ENCODE measurements at places on chromosomes 2 and 18. TPM values are rescaled to one million over a fixed set of nuclear protein-coding genes. Genes with fewer than 3 reads are reported as not detected.

The DNAH6 gene
- total RNA-seq = 0.06 TPM

The BOLL gene
- not detected for total RNA-seq

The CRYGC gene
- total RNA-seq = not detected

DNA sequence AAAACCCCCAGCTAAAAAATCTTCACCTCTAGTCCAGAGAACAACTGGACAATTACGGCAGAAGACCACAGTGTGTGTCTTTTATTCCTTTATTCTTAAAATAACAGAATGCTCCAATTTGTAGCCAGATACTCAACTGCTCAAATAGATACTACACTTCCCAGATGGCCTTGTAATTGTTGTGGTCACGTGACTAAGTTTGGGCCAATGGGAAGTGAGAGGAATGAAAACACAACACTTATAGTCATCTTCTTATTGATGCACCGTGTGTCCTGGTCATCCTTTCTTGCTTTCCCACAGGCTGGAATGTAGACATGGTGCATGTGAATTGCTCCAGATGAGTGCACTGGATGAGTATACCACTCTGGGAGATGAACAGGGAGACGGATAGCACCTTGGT, 145.1 kb downstream of the CDC42EP3 start:
- no peak for DNase-seq

DNA sequence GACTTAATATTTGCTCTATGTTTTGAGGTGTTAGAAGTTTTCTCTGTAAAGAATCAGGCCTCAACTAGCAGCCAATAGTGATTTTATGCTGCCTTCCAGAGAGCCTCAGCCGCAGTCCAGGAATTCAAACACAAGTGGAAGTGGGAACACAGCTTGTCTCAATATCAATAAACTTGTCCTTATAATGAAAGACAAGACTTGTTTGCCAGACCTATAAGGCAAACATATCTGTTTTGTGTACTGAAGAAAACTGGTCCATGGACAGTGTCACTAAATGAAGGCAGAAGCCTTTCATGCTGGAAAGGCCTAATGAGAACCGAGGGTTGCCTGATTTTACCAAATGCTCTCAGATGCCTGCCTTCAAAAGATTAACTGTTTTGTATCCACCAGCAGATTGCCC, 182.2 kb downstream of the EPHA4 start:
- no peak for DNase-seq

- DNase-seq = no peak
Measured at GRCh38 chr18:11689669-11690565, 853 bp downstream of the GNAL start.

DNA sequence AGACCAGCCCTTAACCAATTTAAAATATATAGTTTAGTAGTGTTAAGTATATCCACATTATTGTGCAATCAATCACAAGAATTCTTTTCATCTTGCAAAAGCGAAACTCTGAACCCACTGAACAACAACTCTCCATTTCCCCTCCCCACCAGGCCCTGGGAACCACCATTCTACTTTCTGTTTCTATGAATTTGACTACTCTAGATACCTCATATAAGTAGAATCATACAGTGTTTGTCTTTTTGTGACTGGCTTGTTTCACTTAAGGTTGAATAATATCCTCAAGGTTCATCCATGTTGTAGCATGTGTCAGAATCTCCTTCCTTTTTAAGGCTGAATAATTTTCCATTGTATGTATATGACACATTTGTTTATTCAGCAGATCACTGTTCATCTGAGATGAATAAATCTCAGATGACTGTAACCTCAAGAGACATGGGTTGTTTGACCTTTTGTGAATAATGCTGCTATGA, 8.1 kb upstream of the SOS1 start:
- no peak for DNase-seq

- DNase-seq = no peak
Measured at GRCh38 chr2:221569425-221569845, 2.7 kb downstream of the EPHA4 start.

GRCh38 chr2:177548636-177549035, 156.1 kb downstream of the AGPS start:
- no peak for DNase-seq

- DNase-seq = no peak
Measured at GRCh38 chr2:42110641-42111322, 58.4 kb upstream of the EML4 start.

DNA sequence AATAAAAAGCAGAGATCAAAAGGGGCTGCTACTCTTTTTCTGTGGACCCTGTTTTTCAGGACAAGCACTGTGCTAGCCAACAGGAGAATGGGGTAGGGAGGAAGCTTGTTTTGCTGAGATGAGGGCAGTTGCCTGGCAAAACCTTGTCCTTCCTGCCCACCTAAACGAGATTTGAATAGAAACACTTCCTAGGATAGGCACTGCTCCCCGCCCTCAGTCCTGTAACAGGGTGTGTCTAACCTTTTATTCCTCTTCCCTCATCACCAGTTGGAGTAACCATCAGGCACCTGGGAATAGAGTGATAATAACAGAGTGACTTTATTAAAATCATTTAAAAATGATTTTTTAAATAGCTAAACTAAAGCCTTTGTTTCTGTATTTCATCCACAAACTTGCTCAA, 368.8 kb downstream of the LNPK start:
- DNase-seq = no peak

The SKA1 gene
- total RNA-seq = 58.7 TPM

GRCh38 chr18:48022531-48023329, 92.3 kb upstream of the SMAD2 start:
- peak; percentile 81 for DNase-seq

The LRATD1 gene
- total RNA-seq = 2.6 TPM

DNA sequence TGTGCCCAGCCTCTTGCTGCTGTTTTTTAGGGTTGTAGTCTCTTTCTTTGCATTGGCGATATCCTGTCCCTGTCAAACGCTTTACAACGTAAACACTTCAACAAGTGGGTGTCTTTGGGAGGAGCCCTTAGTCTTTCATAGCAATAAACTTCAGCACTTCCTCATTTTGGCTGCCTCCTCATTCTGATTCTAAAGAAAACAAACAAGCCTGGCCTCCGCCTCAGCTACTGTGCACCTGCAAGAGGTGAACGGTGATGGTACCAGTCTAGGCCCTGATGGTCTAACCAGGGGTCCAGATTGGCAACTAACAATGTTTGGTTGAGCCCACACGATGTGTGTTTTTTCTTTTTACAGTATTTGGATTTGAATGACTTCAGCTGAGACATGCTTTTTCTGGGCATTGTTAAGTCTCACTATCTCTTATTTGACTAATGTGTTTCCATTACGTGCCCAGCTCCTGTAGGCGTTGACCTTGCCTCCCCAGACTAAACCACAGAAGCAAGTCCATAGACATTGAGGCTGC, 53.2 kb upstream of the CUL3 start:
- no peak for DNase-seq

The REL gene
- 7.5 TPM for total RNA-seq

- DNase-seq = no peak
Measured at GRCh38 chr18:76064998-76065397, 430.0 kb downstream of the ZNF516 start.

The EHBP1 gene
- 22.7 TPM for total RNA-seq

- peak; percentile 72 for DNase-seq
Measured at GRCh38 chr2:127025359-127026166, 81.4 kb downstream of the BIN1 start.

DNA sequence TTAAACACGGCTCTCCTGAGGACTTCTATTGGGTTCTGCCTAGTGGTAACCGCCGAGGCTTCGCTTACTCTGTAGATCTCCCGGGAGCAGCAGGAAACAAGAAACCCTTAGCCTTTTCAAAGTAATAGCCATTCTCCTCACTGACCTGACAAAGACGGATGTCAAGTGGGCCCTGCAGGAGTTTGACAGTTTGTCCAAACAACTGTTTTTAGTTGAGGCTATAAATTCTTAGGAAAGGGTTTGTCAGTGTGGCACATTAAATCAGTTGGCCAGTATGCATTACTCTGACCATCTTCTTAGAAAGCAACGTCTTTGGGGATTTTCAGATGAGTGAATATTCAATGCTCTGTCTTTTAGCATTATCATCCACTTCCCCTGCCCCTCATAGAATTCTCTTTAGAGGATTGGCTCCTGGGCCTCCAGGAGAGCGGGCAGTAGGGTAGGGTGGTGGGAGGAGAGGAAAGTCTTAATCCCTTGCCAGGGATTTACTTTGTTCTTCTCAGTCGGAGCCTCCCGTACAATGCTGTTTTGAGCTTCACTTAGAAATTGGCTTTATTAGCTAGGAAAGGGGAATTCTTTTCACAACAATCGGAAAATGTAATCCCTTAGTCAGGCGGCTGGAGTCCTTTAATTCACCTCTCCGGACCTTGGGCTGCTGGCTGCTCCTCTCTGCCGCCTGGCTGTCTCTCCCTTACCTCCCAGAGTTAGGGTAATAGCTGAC, 13.3 kb upstream of the C18orf32 start:
- DNase-seq = no peak

The FBXO36 gene
- 1.4 TPM for total RNA-seq
